ENCODE measurements at places on chromosomes 12 and 14.

DNA sequence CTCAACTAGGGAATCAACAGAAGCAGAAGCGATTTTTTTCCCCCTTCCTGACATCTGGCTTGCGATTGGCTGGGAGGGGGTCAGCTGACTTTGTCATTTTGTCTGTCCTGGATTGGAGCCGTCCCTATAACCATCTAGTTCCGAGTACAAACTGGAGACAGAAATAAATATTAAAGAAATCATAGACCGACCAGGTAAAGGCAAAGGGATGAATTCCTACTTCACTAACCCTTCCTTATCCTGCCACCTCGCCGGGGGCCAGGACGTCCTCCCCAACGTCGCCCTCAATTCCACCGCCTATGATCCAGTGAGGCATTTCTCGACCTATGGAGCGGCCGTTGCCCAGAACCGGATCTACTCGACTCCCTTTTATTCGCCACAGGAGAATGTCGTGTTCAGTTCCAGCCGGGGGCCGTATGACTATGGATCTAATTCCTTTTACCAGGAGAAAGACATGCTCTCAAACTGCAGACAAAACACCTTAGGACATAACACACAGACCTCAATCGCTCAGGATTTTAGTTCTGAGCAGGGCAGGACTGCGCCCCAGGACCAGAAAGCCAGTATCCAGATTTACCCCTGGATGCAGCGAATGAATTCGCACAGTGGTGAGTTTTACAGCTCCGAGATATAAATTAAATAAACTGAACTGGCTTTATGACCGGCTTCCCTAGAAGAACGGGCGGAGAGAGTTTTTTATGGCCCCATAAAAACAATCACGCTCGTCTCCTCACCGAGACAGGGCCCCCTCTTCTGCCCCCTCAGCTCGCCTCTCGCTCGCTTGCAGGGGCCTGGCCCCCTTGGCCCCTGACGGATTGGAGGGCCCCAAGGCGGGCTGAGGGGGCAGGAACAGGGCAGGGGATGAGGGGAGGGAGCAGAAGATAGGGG lies at the start of gene HOXC6:
HOXC6 (plus strand) TSS at position 127 of the 888 bp plus-strand sequence; CDS start at position 209, 82 bp downstream.
- DNase-seq = no peak

GRCh38 chr14:89339579-89339978 lies 77.5 kb downstream of the FOXN3 start:
- DNase-seq = no peak

DNA sequence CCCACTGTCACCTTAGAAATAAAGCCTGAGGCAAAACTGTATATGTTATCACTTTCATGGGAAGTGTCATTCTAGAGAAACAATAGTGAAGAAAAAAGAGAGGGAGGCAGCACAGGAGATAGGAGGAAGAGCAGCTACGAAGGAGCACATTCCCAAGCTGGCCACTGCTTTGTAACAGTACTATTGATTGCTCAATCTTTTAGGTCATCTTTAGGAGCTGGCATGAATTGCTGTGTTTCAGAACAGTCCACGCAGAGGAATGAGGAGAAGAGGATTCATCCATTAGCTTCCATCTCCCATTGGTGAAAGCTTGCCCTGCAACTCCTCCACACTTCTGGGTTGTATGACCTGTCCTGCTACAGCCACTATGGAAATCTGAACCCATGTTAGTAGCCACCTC lies 372.5 kb upstream of the DDHD1 start:
- no peak for DNase-seq

DNA sequence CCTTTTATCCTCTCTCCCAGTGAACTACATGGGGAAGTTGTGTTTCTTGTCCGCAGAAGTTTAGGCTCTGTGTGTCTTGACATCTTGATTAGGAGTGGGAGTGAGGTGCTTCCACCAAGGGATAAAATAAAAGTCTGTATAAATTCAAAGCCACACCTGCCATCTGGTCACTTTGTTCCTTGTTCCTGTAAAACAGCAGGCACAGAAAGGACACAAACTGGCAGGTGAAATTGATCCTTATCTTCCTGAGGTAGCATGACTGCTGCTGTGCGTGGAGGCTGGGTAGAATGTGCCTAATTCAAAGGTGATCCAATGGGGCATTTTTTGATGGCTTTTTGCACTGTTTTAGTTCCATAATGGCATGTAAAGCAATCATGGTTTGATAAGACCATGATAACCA lies 104.3 kb upstream of the KITLG start:
- DNase-seq = no peak

- DNase-seq = no peak
These were observed 61.7 kb downstream of the SUSD6 start for GRCh38 chr14:69673104-69673503.

Data from NCI-H1417 treated with DMSO at 0.1 percent for 48 hours (cell line).